Tibial artery (tissue), 4 donors: ENCODE measurements at places on chromosomes 2 and 18.

DNA sequence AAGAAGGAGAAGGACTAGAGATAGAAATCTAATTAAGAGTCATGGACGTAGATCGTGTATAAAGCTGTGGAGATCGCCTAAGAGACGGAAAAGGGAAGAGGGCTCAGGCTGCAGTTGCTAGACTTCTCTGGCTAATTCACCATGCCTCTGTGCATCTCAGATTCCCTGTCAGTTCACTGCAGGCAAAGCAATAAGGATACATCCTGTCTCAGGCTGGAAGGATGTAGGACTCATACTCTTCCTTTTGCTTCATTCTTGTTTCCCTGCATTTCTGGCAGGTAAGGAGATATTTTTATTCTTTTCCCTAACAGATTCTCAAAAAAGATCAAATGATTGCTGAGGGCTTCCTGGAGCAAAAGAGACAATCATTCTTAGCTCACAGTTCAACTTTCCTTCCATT is 112.5 kb downstream of the AP1S3 start:
- H3K4me1 ChIP-seq = peaks cover 14% of the 10 kb centered on the region
- peak overlapping the region; percentile 42 for H3K27ac ChIP-seq
- H3K4me3 ChIP-seq = no peak overlapping the region
- no peak for DNase-seq
- H3K36me3 ChIP-seq = no peaks in the 10 kb centered on the region

- H3K36me3 ChIP-seq = no peaks in the 10 kb centered on the region
- H3K27me3 ChIP-seq = no peaks in the 10 kb centered on the region
- H3K4me1 ChIP-seq = peaks cover 59% of the 10 kb centered on the region
- H3K27ac ChIP-seq = peak overlapping the region; percentile 85
These were observed 141.7 kb downstream of the ZFP36L2 start for GRCh38 chr2:43084699-43085091.

GRCh38 chr2:86610871-86611270 is 12.8 kb downstream of the RNF103 start:
- no peak overlapping the region for H3K27ac ChIP-seq
- DNase-seq = no peak
- H3K27me3 ChIP-seq = no peaks in the 10 kb centered on the region
- no peak overlapping the region for H3K4me3 ChIP-seq

- H3K4me3 ChIP-seq = no peak overlapping the region
- DNase-seq = no peak
- peak overlapping the region; percentile 30 for H3K27ac ChIP-seq
- H3K36me3 ChIP-seq = no peaks in the 10 kb centered on the region
- peaks cover 19% of the 10 kb centered on the region for H3K4me1 ChIP-seq
- H3K27me3 ChIP-seq = no peaks in the 10 kb centered on the region
These were observed 133.7 kb downstream of the COL6A3 start for GRCh38 chr2:237280229-237280628.

- H3K27ac ChIP-seq = no peak overlapping the region
- H3K36me3 ChIP-seq = no peaks in the 10 kb centered on the region
- DNase-seq = no peak
- H3K27me3 ChIP-seq = no peaks in the 10 kb centered on the region
These were observed 28.6 kb downstream of the TEX44 start for GRCh38 chr2:231621051-231621879.

GRCh38 chr2:160278101-160278878 is 78.2 kb upstream of the ITGB6 start:
- peaks cover 51% of the 10 kb centered on the region for H3K36me3 ChIP-seq
- H3K27ac ChIP-seq = no peak overlapping the region
- DNase-seq = no peak
- H3K4me1 ChIP-seq = no peaks in the 10 kb centered on the region
- no peak overlapping the region for H3K4me3 ChIP-seq

DNA sequence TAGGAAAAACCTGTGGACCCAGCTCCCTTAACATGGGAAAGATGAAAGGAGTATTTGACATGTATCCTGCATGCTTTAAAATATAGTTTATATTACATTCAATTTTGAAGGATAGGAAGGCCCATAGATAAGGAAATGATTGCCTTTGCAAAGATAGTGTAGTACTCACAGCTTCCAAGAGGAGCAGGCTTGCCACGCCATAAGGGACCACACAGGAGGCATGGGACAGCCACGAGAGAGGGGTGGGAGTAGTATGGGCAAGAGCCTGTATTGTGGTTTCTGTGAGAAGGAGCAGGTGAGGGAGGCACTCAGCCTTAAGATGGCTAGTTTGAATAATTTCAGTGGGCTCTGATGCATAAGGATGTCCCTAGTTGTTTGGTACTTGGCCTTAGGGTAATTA is 740.3 kb downstream of the SATB2 start:
- H3K4me3 ChIP-seq = no peak overlapping the region
- H3K4me1 ChIP-seq = no peaks in the 10 kb centered on the region
- no peak for DNase-seq
- H3K27me3 ChIP-seq = no peaks in the 10 kb centered on the region
- no peaks in the 10 kb centered on the region for H3K36me3 ChIP-seq

- H3K27me3 ChIP-seq = no peaks in the 10 kb centered on the region
- no peaks in the 10 kb centered on the region for H3K36me3 ChIP-seq
- no peak overlapping the region for H3K27ac ChIP-seq
- no peak for DNase-seq
- no peaks in the 10 kb centered on the region for H3K4me1 ChIP-seq
These were observed 1202.5 kb downstream of the DSC3 start for GRCh38 chr18:29840089-29840488.

GRCh38 chr18:26546875-26547645 is 1.3 kb downstream of the KCTD1 start:
- no peaks in the 10 kb centered on the region for H3K27me3 ChIP-seq
- peaks cover 52% of the 10 kb centered on the region for H3K4me1 ChIP-seq
- no peaks in the 10 kb centered on the region for H3K36me3 ChIP-seq
- DNase-seq = no peak
- no peak overlapping the region for H3K27ac ChIP-seq
- H3K4me3 ChIP-seq = peak overlapping the region; percentile 91

DNA sequence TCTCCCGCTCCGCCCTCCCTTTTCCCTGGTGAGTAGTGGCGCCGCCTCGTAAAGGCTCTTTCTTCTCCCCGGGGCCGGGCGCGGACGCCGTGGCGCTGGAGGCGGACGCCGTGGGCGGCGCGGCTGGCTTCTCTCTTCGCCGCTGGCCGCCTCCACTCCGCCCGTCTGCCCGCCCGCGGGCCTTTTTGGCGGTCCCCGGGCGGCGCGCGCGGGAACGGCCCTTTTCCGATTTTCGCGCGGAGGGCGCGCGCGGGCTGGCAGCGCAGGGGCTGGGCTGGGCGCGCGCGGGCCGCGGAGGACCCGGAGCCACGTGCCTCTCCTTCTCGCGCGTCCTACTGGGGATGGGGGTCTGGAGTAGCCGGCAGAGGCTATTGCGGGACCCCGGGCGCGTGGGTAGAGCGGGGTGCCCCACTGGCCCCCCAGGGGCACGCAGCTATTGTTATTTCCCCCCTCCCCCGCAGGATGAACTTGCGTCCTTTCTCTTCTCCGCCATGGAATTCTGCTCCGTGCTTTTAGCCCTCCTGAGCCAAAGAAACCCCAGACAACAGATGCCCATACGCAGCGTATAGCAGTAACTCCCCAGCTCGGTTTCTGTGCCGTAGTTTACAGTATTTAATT is 472 bp downstream of the SLC20A1 start:
- DNase-seq = no peak
- H3K36me3 ChIP-seq = peaks cover 16% of the 10 kb centered on the region
- peak overlapping the region; percentile 89 for H3K27ac ChIP-seq
- no peaks in the 10 kb centered on the region for H3K27me3 ChIP-seq

DNA sequence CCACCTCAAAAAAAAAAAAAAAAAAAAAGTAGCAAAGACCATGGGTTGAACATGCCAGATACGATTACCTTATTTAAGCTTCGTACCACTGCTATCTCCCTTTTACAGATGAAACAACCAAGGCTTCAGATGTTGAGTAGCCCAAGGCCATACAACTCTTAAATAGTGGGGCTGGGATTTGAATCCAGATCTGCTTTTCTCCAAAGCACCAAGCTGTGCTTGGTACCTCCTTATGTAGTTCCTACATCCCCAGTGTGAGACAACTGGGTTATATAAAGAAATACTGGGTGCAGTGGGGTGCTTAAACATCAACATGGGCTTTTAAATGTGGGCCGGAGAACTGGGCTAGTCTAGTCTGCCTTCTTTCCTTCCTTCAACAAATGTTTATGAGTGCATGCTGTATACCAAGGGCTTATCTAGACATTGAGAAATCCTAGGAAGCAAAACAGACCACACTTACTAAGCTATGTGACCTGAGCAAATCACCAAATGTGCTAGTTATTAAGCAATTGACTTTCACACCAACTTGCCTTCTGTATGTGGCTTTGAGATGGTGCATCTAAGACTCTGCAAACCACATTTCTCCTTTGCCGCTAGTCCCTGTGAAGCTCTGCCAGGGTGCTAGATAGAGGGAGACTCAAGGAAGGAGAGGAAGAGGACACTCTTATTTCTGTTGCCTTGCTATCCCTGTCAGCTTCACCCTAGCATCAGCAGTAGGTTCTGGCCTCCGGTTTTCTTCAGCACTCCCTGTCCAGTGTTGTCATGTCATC is 206.8 kb upstream of the FBXO11 start:
- no peak overlapping the region for H3K27ac ChIP-seq
- peaks cover 10% of the 10 kb centered on the region for H3K4me1 ChIP-seq
- H3K4me3 ChIP-seq = no peak overlapping the region
- DNase-seq = no peak

DNA sequence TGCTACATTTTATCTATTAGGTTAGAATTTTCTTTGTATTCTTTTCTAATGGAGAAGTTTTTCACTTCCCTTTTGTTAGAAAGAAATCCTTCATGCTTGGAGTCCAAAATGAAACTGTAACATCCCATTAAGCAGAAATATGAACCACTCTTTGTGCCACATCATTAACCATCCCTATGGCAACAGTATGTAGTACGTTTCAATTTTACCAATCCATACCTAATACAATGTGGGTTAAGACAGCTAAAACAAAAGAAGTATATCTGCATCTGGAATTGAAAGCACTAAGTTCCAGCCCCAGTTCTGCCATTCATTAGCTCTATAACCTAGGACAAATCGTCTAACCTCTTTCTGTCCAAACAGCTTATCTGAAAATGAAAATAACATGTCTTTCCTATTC is 409.2 kb upstream of the SPHKAP start:
- no peaks in the 10 kb centered on the region for H3K4me1 ChIP-seq
- no peaks in the 10 kb centered on the region for H3K27me3 ChIP-seq
- H3K4me3 ChIP-seq = no peak overlapping the region
- no peak for DNase-seq
- no peak overlapping the region for H3K27ac ChIP-seq

DNA sequence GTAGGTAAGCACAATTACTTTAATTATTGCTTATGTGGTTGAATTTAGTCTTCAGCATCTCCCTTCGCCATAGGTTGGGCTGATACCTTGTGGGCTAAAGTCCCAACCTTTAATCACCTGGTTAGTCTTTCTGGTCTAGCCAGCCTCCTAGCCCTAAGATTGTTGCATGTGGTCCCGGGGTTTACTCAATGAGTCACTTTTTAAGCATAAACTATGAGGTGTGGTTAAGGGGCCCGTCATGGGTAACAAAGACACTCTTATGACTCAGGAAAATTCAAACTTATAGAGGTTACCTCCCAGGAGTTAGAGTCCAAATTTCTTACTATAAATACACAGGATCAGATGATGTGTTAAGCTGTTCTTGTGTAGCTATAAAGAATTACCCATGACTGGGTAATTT is 841.6 kb downstream of the TRIB2 start:
- no peak for DNase-seq
- H3K4me3 ChIP-seq = no peak overlapping the region
- H3K36me3 ChIP-seq = no peaks in the 10 kb centered on the region
- no peaks in the 10 kb centered on the region for H3K27me3 ChIP-seq
- no peaks in the 10 kb centered on the region for H3K4me1 ChIP-seq
- no peak overlapping the region for H3K27ac ChIP-seq

DNA sequence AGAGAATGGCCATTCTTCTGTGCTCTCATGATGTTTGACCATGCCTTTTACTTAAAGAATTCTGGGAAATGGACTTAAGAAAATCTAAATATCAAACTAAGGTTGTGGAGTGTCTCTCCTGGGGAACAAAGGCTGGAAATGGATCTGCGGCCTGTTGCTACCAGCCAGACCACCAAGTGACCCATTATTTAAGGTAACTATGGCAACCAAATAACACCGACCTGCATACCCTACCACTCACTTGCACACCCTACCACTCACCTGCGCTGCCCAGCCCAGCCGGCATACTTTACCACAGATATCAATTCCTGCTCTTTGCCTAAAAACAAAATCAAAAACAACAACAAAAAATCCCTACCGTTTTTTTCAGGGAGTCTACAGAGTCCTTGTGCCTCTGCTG is 203.2 kb downstream of the NBAS start:
- peaks cover 6% of the 10 kb centered on the region for H3K36me3 ChIP-seq
- no peak overlapping the region for H3K27ac ChIP-seq

DNA sequence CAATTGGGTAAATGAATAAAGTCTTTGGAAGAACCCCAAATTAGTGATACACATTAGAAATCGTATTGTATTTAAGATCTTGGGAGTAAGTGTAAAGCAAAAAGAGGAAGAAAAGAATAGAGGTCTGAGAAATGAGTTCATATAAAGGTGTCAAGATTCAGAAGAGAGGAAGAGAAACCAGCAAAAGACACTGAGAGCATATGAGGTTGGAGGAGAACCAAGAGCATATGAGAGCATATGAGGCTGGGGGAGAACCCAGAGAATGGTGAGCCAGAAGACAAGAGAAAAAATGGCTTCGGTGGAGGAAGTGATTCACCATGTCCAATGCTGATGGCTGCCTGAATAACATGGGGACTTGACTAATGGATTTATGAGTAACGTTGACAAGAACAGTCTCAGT is 620.1 kb upstream of the GCFC2 start:
- no peak for DNase-seq
- H3K27ac ChIP-seq = no peak overlapping the region
- H3K4me1 ChIP-seq = no peaks in the 10 kb centered on the region
- H3K4me3 ChIP-seq = no peak overlapping the region
- no peaks in the 10 kb centered on the region for H3K36me3 ChIP-seq
- H3K27me3 ChIP-seq = no peaks in the 10 kb centered on the region

- no peaks in the 10 kb centered on the region for H3K36me3 ChIP-seq
- H3K4me3 ChIP-seq = no peak overlapping the region
- no peaks in the 10 kb centered on the region for H3K27me3 ChIP-seq
- DNase-seq = no peak
These were observed 801.9 kb upstream of the CELF4 start for GRCh38 chr18:38367473-38367872.

GRCh38 chr18:62107881-62108280 is 79.0 kb downstream of the PIGN start:
- H3K36me3 ChIP-seq = peaks cover 7% of the 10 kb centered on the region
- peaks cover 3% of the 10 kb centered on the region for H3K4me1 ChIP-seq
- no peak overlapping the region for H3K27ac ChIP-seq
- H3K27me3 ChIP-seq = no peaks in the 10 kb centered on the region
- DNase-seq = no peak
- no peak overlapping the region for H3K4me3 ChIP-seq

GRCh38 chr2:119179991-119180390 is 21.4 kb upstream of the C1QL2 start:
- H3K4me3 ChIP-seq = no peak overlapping the region
- H3K27me3 ChIP-seq = no peaks in the 10 kb centered on the region
- no peak for DNase-seq
- H3K36me3 ChIP-seq = no peaks in the 10 kb centered on the region

- no peaks in the 10 kb centered on the region for H3K27me3 ChIP-seq
- no peaks in the 10 kb centered on the region for H3K4me1 ChIP-seq
- no peaks in the 10 kb centered on the region for H3K36me3 ChIP-seq
- no peak overlapping the region for H3K27ac ChIP-seq
- H3K4me3 ChIP-seq = no peak overlapping the region
These were observed 52.3 kb downstream of the RAB27B start for GRCh38 chr18:54880395-54881105.

GRCh38 chr2:173997753-173998152 is 32.6 kb upstream of the SP3 start:
- peak overlapping the region; percentile 77 for H3K27ac ChIP-seq
- H3K4me1 ChIP-seq = peaks cover 30% of the 10 kb centered on the region
- DNase-seq = no peak
- no peaks in the 10 kb centered on the region for H3K27me3 ChIP-seq
- H3K4me3 ChIP-seq = no peak overlapping the region
